ENCODE measurements at places on chromosomes 5 and 9. TPM values are rescaled to one million over a fixed set of nuclear protein-coding genes. Genes with fewer than 3 reads are reported as not detected.

The AGXT2 gene
- not detected for total RNA-seq

The INSL4 gene
- total RNA-seq, result not detected

The SPINK6 gene
- total RNA-seq, result not detected

The ZFP37 gene
- 3.2 TPM for total RNA-seq

The LCN2 gene
- not detected for total RNA-seq

The PRLR gene
- total RNA-seq, result 0.66 TPM

The ZDHHC11 gene
- total RNA-seq, result 4.3 TPM

The DND1 gene
- 0.83 TPM for total RNA-seq

The ORM2 gene
- total RNA-seq, result not detected

The IFNA17 gene
- not detected for total RNA-seq

The REEP5 gene
- total RNA-seq, result 53.0 TPM

The CRAT gene
- 73.9 TPM for total RNA-seq

The SPRY4 gene
- total RNA-seq, result 15.4 TPM

The LOX gene
- total RNA-seq, result 9.5 TPM

The LRRC70 gene
- 2.0 TPM for total RNA-seq

The MEF2C gene
- 34.3 TPM for total RNA-seq

The RECK gene
- 16.6 TPM for total RNA-seq

The NUTM2F gene
- total RNA-seq, result not detected

The GPR151 gene
- not detected for total RNA-seq

The ANKRD34B gene
- under 0.01 TPM for total RNA-seq

The RAPGEF1 gene
- total RNA-seq, result 81.4 TPM

The PLPPR1 gene
- 0.19 TPM for total RNA-seq

The SLC25A25 gene
- 14.5 TPM for total RNA-seq

The RAD17 gene
- total RNA-seq, result 22.0 TPM

The RPL37 gene
- 984 TPM for total RNA-seq

The CAMSAP1 gene
- 21.2 TPM for total RNA-seq

The BRINP1 gene
- not detected for total RNA-seq

The TAF1L gene
- total RNA-seq, result not detected

The HAVCR1 gene
- 0.17 TPM for total RNA-seq

The ARID3C gene
- not detected for total RNA-seq

The PLAC8L1 gene
- not detected for total RNA-seq

The STPG3 gene
- not detected for total RNA-seq

The ADAMTS19 gene
- 23.4 TPM for total RNA-seq

The PCDHB15 gene
- 7.0 TPM for total RNA-seq

Data from esophagus muscularis mucosa (tissue), 4 donors.